ENCODE measurements at places on chromosomes 5 and 9. TPM values are rescaled to one million over a fixed set of nuclear protein-coding genes. Genes with fewer than 3 reads are reported as not detected.

The PRSS3 gene
- not detected for total RNA-seq

The CCL28 gene
- total RNA-seq, result 11.9 TPM

The C5orf58 gene
- not detected for total RNA-seq

The CFAP77 gene
- not detected for total RNA-seq

The ZNF883 gene
- total RNA-seq, result 1.9 TPM

The TUSC1 gene
- 0.14 TPM for total RNA-seq

The FAM151B gene
- total RNA-seq, result 0.35 TPM

The SPATA31D4 gene
- not detected for total RNA-seq

Measured in activated naive CD8-positive, alpha-beta T cell treated with anti-CD3 and anti-CD28 coated beads for 36 hours (primary cell).